ENCODE measurements at places on chromosomes 3 and 15. TPM values are rescaled to one million over a fixed set of nuclear protein-coding genes. Genes with fewer than 3 reads are reported as not detected.

The KIF23 gene
- 43.7 TPM for polyA plus RNA-seq

The SEMA7A gene
- polyA plus RNA-seq = 5.3 TPM

The IL16 gene
- 4.8 TPM for polyA plus RNA-seq

The BFSP2 gene
- not detected for polyA plus RNA-seq

The EXD1 gene
- polyA plus RNA-seq = 0.16 TPM

The LTK gene
- polyA plus RNA-seq = 2.3 TPM

GRCh38 chr3:14461006-14461747 is 58.8 kb downstream of the SLC6A6 start:
- DNase-seq = no peak

DNA sequence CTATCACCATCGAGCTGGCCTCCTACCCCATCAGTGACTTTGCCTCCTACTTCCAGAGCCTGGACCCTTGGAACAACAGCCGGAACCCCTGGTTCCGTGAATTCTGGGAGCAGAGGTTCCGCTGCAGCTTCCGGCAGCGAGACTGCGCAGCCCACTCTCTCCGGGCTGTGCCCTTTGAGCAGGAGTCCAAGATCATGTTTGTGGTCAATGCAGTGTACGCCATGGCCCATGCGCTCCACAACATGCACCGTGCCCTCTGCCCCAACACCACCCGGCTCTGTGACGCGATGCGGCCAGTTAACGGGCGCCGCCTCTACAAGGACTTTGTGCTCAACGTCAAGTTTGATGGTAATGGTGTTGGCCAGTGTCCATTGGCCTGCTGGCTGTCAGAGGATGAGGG is 6.1 kb downstream of the GRM2 start:
- no peak for DNase-seq

GRCh38 chr3:171326717-171327440 is 133.3 kb downstream of the TNIK start:
- no peak for DNase-seq

DNA sequence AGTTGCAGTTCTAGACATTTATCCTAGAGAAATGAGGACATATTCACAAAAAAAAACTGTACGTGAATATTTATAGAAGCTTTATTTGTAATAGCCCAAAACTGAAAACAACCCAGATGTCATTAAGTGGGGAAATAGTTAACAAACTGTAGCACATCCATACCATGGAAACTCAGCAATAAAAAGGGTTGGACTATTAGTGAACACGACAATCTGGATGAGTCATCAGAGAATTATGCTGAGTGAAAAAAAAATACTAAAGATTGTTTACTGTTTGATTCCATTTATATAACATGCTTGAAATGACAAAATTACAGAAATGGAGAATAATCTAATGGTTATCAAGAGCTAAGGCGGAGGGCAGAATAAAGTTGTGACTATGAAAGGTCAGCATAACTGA is 59.5 kb downstream of the CPA3 start:
- DNase-seq = no peak

DNA sequence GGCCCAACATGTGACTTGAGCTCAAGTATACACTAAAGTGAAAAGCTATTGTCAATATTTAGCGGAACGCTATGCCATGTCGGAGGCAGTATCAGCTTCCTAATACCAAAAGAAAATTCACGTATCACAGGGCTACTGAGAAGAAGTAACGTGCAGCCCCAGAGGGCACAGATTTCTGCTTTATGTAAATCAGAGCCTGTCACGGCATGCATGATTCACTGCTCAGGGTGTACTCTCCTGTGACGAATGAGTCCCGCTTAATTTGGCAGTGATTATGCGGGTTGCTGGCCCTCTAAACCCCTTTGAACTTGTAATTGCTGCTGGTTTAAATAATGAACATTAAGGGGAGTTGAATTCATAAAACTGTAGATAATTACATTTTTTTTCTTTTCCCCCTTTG is 85.3 kb downstream of the MEIS2 start:
- DNase-seq = no peak

GRCh38 chr3:127053026-127053425 is 70.1 kb downstream of the PLXNA1 start:
- DNase-seq = no peak

DNA sequence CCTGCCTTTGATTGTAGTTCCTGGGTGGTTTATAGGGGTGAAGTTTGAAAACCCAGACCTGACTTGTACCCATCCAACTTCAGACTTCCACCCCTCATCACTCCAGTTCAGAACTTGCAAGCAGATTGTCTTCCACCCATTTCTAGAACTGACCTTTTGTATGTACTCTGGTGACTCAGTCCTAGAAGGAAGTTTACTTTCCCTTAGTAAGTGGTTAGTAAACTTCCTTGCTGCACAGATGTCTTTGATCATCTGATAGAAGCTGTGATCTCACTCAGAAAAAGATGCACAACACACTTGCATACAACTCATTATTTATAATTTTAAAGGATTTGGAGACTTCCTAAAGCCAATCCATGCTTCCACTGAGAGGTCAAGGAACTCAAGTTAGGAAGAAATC is 368.0 kb downstream of the MFSD1 start:
- DNase-seq = no peak

- DNase-seq = no peak
Observed at GRCh38 chr3:194537732-194538247, 51.0 kb upstream of the ATP13A3 start.

GRCh38 chr15:33844597-33844996 is 123.7 kb upstream of the CHRM5 start:
- no peak for DNase-seq

GRCh38 chr15:69976366-69976994 is 121.2 kb downstream of the TLE3 start:
- DNase-seq = peak; percentile 82

GRCh38 chr3:133745981-133746711 is at the start of gene TF:
TF (plus strand) TSS chr3:133746393; CDS start chr3:133746441, 48 bp downstream.
- no peak for DNase-seq

- DNase-seq = no peak
Observed at GRCh38 chr3:132927896-132928295, 110.3 kb upstream of the TMEM108 start.

GRCh38 chr3:179082416-179082815 is 10.8 kb upstream of the ZMAT3 start:
- DNase-seq = no peak

DNA sequence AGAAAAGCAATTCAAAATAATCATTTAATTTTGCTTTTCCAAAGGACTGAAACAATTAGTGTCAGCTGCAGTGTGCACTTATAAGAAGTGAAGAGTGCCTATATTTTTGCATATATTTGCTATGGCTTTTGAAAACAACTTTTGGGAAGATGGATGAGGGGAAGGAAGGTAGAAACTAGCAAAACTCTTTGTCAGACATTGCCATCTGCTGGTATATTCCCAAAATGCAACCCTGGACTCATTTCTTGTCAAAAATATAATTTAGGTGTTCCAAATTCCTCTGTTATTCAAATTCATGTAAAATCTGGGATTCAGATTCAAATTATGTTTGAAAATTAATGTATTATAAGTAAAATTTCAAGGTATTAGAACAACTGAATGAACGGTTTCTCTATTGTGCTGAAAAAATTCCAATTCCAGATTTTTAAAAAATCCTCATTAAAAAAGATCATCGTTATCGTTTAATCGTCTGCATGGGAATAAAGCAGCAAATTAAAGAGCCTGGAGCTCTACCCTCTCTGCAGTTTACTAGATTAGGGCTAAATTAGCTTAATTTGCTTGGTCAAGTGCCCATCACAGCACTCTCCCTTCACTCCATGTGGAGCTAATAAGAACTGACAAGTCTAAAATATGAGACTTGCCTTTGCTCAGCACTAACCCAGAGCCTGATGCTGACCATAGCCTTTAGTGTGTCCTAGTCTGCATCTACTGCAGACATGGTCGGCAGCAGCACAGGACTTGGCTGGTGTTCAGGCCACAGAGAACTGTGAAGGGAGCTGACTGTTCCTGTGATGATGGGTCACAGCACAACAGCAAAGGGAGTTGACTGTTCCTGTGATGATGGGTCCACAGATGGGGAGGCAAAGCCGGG is 67.9 kb upstream of the MITF start:
- no peak for DNase-seq

DNA sequence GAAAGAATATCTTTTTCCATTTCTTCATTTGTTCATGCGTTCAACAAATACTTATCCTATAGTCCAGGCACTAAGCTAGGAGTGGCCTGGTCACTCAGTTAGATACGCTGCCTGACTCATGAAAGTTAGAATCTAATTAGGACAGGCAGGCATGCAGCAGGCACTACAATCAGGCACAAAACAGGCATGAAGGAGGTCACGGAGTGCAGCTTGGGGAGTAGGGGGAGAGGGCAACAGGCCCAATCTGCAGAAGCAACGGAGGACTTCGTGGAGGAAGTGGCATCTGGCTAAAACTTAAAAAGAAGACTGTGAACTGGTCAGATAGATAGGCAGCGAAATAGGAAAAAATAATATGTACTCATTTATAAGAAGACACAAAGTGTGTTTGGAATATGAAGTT is 420.9 kb downstream of the MAGI1 start:
- no peak for DNase-seq

Data from left renal cortex interstitium (tissue), 4 donors.